ENCODE measurements at places on chromosomes 11 and 22.

DNA sequence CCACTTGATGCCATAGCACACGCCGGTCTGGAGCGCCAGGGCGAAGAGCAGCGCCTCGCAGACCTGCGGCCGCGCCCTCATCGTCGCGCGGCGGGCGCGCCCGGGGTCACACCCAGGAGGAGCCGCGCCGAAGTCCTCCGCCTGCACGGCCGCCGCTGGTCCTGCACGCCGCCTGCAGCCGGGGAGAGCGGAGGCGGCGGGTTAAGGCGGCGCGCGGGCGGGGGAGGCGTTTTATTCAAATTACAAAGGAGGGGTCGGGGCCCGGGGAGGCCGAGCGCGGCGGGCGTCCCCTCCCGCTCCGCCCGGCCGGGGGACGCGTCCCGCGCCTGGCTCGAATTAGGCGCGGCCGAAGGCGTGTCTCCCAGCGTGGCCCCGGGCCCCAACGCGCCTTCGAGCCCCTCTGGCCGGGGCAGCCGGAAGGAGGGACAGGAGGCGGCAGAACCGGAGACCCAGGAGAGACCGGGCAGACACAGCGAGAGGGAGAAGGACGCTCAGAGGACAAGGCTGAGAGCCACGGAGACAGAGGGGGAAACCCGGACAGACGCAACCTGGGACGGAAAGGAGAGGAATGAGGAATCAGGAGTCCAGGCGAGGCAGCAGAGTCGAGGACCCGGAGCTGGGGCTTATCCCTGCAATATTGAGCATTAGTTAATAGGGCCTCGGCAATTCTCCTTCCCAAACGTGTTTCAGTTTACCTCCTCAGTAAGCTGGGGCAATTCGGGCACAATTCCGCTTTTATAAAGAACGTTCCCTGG lies at the start of gene WNT11:
WNT11 (minus strand) TSS at position 176 of the 755 bp plus-strand sequence; CDS start at position 81, 95 bp downstream.
- no peak for DNase-seq

DNA sequence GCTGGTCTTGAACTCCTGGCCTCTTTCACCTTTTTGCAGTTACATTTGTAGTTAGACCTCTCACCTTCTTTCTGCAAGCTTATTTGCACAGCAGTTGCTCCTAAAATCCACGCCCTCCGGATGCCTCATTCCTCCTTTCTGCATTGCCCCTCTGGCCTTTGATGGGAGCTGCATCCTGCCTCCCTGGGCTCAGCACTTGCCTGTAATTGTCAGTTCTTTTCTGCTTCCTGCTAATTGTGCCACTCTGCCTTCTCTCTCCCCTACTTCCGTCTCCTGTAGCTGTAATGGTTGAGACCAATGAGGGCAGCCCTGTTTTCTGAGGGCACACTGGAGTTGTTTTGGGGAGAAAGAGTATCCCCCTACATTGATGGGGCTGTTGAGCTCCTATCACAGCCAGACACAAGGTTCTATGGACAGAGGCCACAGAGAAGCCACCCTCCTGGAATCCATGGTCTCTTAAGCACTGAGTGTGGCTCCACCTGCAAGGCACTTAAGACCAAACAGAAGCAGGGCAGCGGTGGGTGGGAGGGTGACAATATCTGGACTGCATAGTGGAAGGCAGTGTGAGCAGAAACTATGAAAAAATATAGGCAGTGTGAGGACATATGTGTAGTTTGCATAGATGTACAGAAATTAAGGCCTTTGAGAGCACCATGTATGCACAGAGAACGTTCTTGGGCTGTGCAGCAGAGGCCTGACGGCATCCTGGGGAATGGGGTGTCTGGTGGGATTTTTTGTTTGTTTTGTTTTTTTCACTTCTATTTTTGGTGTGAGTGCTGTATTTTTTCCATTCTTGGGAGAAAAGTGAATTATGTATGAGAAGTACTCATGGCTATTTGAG lies 30.5 kb downstream of the YDJC start:
- no peak for DNase-seq

DNA sequence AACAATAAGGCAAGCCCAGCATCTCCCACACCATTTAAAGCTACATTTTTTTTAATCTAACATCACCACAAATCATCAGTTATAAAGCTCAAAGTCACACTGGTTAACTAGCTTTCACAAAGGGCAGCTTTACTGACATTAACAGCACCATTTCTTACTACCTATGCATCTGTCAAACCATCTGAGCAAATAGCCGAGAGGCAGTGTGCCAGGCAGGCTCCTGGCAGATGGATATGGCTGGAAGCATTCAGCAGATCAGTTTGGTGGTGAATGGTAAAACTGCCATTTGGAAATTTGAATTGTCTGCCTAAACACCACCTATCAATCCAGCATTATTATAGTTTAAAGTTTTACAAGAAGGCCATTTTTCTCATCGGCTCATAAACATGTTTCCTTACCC lies 131.2 kb downstream of the TTC28 start:
- DNase-seq, result no peak

DNA sequence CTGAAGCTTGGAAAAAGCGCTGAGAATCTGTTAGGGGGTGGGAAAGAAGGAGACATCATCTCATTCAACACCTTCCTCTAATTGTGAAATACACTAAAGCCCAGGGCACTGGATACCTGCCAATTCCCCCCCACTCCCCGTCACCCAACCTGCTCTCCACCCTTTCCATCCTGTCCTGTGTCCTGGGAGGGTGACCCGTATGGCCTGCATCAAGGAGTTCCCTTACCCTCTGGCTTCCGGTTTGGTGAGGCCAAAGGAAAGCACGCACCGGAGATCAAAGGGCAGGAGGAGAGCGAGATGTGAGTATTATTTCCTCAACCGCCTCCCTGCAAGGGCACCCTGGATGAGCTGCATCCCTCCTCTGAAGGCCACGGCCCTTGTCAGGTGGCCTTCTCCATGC lies 65.0 kb upstream of the PTPRJ start:
- DNase-seq, result no peak

GRCh38 chr22:23704829-23705228 lies 14.0 kb downstream of the RGL4 start:
- no peak for DNase-seq

- DNase-seq, result no peak
These were observed 20.9 kb downstream of the PRG3 start for GRCh38 chr11:57359896-57360690.

GRCh38 chr22:32476281-32477195 lies 1.9 kb downstream of the FBXO7 start:
- no peak for DNase-seq

GRCh38 chr11:66862559-66863037 lies 5.7 kb downstream of the LRFN4 start:
- DNase-seq, result no peak

DNA sequence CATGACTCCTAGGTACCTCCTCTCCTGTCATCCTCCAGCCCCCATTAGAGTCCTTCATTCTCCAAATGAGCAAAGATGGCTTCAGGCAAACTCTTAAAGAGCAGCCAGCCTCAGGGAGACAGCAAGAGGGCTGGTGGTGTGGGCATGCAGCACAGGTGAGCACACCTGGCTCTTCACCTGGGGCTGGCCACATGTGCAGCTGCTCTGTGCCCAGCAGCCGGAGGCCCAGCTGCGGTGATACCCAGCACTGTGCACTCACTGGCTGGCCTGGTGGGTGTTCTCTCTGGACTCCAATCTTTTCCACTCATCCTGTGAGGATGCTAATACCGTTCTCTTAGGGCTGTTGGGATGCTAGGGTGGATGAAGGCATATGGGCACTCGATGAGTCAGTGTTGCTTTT lies 106.1 kb upstream of the PARVA start:
- DNase-seq, result no peak

DNA sequence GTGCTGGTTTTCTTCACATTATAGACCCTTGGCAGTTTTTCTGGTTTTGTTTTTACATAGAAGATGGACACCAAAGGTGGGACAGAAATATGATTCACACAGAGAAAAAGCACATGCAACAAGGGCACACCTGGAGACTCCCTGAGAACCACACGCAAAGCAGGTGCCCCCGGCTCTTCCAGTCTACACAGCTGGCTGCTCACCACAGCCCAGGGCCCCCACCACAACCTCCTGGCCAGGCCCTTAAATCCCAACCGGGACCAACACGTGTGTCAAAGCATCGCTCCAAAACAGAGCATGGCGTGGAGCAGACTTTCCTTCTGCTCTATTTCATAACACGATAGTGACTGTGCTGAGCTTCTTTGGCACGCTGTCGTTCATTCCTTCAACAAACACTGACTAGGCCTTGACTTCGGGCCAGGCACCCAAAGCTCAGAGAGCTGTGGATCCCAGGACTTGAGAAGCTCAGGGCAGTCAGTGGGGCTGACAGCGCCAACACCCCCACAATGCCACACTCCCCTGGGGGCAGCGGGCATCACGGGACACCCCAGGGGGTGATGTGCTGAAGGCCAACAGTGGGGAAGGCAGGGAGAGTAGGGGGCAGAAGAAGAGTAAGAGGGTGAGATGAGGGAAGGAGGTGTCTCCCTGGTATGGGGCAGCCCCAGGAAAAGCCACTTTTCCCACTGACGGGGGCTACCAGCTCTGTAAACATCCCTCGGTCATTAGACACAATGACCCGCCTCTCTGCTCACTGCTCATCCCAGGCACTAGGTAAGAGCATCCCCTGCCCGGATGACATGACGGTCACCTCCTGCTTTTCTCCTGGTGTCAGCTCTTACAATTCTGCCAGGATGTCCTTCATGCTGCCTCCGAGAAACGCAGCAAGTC lies 26.0 kb downstream of the CELSR1 start:
- no peak for DNase-seq

- DNase-seq, result no peak
These were observed at the start of gene CD151 for GRCh38 chr11:832529-833113. TSS of gene CD151 (plus strand) at chr11:832952. CDS start at chr11:836070, 3,118 bp downstream.
